ENCODE measurements at places on chromosomes 11 and 22.

DNA sequence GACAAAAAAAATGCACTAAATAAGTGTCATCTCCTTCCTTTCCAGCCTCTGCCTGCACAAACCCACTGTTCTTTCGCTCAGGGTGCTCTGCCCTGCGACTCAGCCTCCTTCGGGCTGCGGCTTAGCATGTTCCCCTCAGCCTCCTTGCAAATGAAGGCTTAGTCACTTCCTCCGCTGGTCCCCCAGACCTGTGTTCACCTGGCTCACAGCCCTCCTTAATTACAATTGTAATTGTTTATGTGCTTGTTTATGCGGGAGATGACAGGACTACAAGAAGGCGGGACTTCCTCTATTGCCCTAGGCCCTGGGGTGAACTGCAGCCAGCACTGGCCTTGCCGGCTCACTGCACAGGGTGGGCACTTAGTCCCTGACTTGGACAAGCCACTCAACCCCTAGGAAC lies 303.6 kb downstream of the KIRREL3 start:
- no peak for DNase-seq

- DNase-seq = no peak
Observed at GRCh38 chr11:73163638-73164174, 21.6 kb upstream of the FCHSD2 start.

DNA sequence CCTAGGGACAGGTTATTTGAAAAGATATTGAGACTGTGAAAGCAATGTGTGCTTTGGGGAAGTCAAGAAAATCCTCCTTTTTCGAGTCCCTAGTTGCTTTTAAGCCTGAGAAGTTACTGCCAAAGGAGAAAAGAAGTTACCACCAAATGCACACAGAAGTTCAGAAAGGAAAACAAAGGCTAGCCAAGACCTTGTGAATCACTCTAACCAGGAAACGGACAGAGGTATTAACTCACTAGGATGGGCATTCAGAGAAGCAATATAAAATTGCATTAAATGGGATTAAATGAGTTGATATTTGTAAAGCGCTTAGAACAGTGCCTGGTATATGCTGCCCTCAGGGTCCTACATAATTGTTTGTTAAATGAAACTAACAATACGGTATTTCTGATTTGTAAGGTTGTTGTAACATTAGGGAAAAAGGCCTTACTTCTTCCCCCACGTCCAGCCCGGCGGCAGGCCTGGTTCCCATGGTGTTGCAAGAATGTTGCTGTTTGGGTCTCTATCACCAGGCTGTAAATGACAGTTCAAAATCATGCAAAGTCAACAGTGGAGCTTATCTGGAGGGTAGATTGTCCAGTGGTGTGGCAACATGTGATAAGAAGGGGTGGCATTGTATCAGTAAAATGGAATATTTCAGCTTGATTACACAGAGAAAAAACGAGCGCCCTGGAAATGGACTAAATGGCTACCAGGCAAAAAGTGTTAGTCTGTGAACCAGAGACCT lies 7.1 kb downstream of the TMA7B start:
- DNase-seq = no peak

GRCh38 chr11:132093536-132094259 lies 723.3 kb downstream of the NTM start:
- no peak for DNase-seq

- DNase-seq = no peak
Observed at GRCh38 chr11:9681583-9682372, 17.9 kb downstream of the SWAP70 start.

DNA sequence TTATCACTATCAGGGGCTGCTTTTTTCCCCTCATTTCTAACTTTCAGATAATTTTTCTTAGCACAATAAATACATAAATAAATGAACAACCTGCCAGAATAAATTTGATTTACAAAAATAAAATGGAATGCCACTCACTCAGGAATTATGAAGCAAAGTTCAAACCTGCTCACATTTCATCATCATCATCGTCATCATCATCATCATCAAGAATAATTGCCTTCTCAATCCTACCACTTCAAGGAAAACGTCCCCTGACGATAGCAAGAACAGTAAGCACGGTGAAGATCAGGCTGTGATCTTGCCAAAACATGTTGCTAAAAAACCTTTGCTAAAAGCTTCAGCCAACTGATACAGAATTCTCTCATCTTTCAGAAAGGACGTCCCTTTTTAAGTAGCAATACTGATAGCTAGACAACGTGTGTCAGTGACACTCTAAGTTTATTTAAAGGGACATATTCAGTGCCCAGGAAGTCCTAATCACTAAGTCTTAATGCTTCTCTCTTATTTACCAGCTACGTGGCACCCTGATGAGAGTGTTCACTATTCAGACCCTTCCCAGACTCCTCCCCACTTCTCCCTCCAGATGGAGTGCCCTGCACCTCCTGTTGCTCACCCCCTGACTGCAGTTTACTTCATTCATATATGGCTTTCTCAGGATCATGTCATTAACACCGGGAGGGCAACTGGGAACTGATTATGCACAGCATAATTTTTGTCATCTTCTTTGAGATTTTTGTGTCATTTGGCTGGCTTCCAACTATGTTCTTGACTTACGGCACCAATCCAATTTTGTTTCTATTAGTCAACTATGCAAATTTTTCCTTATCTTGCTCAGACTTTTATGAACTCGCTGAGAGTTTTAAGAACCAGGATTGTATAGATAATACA lies 200.1 kb upstream of the GUCY1A2 start:
- DNase-seq = no peak

GRCh38 chr11:115636753-115637527 lies 132.7 kb upstream of the CADM1 start:
- no peak for DNase-seq

DNA sequence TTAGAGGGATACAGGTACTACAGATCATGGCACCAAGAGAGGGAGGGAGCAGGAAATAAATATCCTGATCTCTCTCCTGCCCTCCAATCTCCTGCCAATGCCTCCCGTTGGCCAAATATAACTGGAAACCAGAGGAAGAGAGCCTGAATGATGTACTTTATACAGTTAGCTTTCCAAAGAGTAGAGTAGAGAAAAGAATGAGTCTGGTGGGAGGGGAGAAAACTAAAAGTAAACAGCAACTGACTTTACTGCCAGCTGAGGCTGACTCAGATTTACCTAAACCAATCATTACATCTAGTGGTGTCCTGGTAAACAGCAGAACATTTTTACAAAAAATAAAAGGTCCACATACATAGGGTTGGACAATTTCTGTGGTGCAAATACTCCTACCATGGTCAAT lies 5.1 kb downstream of the MPZL3 start:
- no peak for DNase-seq

- DNase-seq = no peak
Observed at GRCh38 chr22:38107692-38108515, 2.6 kb downstream of the BAIAP2L2 start.

DNA sequence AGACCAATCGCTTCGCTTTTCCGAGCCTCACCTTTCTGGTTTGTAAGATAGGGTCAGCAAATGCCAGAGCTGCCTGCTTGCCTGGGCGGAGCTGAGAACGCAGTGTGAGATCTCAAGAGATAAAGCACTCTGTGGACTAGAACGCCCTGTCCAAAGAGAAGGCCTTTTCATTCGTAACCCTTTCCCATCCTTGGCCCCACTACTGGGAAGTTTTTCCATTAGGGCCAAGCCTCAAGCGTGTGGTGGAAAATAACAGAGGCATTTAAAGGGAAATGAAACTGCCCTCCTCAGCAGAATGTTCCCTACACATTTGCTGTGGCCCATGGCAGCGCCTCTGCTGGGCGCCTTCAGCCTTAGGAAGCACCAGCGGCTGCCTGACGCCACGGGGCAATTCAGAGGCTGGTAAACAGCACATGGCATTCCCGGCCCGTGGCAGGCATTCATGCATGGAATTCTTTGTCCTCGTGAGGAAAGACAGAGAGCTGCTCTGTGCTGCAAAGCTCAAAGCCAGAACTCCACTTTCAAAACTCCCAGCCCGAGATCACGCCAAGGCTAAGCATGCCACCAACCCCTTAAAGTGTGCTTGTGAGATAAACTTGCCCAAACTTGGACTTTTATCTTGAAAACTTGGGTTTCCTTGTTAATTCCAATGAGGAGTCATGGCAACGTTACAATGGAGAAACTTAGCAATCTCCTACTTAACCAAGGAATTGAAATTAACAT lies 38.1 kb downstream of the AHNAK start:
- DNase-seq = peak; percentile 17

DNA sequence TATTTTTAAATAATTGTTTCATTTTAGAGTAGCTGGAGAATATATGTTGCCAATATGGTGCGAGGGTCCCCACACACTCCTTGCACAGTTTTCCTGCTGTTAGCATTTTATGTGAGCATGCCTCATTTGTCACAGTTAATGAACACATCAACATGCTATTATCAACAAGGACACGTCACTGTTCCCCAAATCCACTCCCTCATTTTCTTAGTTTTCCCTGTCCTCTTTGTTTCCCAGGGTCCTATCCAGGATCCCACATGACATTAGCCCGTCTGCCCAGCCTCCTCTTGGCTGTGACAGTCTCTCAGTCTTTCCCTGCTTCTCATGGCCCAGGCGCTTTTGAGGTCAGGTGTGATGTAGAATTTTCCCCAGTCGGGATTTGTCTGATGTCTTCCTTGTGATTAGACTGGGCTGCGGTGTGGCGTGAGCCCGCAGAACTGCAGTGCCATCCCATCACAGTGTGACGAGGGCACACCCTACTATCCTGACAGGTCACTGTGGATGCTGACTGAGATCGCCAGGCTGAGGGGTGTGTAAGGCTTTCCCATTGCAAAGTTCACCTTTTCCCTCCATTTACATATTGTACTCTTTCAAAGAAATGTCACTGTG lies 450.6 kb upstream of the B3GAT1 start:
- DNase-seq = no peak

GRCh38 chr11:74412321-74412720 lies 14.1 kb upstream of the PGM2L1 start:
- no peak for DNase-seq

DNA sequence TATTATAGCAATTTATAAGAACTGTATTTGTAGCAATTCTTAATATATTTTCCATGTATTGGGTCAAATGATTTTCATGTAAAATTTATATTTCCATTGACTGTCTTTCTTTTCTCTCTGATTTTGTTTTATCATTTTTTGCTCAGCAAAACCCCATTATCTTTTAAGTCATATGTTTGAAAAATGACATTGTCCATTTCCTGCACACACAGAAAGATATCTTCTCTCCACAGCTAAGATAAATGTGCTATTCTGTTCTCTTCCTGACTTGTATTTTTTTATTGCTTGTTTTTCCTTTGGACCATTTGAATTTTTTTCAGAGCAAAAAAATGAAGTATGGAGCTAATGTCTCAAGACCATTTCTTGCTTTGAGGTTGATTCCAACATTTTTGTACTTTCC lies 6.3 kb upstream of the LRRC55 start:
- DNase-seq = no peak

- DNase-seq = no peak
Observed at GRCh38 chr11:115377882-115378296, 126.3 kb downstream of the CADM1 start.

- no peak for DNase-seq
Observed at GRCh38 chr11:32213223-32213622, 122.3 kb downstream of the RCN1 start.
